ENCODE measurements at places on chromosomes 7 and 10.

DNA sequence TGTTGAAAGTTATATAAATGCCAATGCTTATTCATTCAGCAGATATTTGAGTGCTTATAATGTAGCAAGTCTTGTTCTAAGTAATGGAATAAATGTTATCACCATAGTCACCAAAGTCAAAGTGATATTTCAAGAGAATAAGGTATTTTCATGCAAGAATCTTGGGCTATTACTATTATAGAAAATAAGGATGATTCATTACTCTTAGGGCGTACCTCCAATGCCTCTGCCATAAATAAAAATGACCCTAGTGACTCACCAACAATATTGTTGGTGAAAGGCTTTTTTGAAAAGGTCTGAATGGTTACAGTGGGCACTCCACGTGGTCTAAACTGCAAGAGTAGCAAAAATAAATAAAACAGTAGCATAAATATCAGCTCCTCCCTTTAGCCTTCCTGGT, 68.4 kb downstream of the RALA start:
- DNase-seq = no peak

DNA sequence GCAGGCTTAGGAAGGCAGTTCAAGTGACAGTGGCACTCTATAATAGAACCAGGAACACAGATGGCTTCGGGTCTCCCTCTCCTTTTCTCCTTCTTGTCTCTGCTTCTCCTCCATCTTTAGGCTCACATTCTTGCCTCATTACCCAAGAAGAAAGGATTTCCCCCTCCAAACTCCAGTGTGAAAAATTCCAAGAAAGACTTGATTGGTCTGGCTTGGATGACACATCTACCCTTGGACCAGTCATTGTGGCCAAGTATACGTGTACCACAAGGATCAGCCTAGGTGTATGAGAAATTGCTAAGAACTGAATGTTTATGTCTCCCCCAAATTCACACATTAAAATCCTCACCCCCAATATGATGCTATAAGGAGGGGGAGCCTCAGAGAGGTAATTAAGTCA, 53.9 kb downstream of the PRTFDC1 start:
- DNase-seq = no peak

DNA sequence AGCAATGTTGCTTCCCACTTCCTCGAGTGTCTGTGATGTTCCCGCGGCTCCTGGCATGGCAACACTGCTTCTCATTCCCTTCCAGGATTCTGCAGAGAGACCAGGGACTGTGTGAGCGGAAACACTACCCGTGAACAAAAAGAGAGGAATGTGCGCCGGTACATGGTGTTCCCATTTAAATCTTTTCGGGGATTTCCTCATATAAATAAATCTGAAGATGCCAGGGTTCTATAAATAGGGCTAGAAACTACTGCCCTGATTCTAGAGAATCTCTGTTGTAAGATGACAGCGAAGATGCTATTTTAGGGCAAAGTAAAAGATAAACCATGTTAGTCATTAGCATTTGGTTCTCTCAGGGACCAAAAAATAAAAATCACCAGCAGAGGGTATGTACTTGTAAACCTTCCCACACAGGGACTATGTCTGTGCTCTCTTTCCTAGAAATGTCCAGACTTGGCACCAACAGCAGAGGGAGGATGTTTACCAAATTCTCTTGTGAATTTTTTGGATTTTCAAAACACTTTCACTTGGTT, 92.2 kb upstream of the DDC start:
- no peak for DNase-seq

- DNase-seq = no peak
Observed at GRCh38 chr7:24755541-24756407, 1.5 kb downstream of the GSDME start.

DNA sequence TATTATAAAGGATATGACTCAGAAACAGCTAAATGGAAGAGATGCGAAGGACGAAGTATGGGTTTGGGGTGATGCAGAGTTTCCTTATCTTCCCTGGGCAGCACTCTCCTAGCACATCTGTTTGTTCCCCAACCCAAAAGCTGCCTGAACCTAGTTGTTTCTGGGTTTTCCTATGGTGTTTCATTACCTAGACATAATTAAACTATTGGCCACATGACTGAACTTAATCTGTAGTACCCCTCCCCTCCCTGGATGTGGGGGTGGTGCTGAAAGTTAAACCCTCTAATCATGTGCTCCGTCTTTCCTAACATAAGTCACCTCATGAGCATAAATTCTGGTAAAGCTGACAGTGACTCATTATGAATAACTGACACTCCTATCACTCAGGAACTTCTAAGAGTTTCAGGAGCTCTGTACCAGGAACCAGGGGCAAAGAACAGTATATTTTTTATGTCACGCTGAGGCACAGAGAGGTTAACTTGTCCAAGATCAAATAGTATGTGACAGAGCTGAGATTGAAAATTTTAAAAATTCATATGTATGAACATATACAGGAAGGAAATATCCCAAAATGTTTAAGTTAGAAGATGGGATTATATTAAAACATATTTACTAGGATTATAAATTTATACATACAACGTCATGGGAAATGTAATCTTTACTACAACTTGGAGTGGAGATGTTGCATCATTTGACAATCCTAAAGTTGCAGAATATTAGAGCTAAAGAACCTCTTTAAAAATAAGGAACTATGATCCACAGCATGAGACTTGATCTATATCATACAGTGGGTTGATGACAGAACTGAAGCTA, 4.8 kb downstream of the STRIP2 start:
- no peak for DNase-seq

- DNase-seq = no peak
Observed at GRCh38 chr7:29199776-29200175, 5.2 kb downstream of the CHN2 start.

GRCh38 chr10:87093632-87094372, 841 bp downstream of the GLUD1 start:
- DNase-seq = no peak

- no peak for DNase-seq
Observed at GRCh38 chr10:110706690-110707098, 62.6 kb downstream of the RBM20 start.

- DNase-seq = no peak
Observed at GRCh38 chr10:79930751-79931150, 18.2 kb downstream of the SFTPD start.

DNA sequence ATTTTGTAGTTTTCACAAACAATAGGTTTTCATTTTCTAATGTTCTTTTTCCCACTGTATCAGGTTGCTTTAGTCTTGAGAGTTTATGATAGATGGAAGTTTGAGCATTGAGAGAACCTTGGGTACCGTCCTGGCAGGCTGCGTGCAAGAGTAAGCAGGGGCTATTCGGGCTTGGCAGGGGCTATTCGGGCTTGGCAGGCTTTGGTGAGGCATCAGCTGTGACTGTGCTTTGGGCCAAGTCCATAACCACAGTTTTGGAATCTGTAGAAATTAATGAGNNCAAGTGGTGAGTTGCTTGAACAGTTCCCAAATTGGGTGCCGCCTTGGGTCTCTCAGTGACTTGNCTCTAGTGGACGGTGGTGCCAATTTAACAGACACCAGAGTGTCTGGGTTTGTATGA, 424.6 kb downstream of the PAXIP1 start:
- no peak for DNase-seq

DNA sequence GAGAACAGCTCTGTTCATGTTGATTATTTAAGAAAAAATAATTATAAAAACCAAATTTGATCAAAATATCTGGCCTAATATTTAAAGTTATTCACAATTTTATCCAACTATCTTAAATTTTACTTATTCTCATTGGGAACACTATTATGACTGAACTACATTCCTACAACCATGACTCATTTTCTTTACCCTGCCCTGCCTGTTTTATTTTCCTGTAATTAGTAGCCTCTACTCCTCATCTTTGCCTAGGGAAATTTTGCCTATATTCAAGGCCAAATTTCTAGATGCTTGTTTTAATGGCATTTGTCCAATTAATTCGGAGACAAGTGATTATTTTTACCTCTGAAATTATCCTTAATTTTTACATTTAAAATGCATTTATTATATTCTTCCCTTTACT, 289.7 kb upstream of the TMEM229A start:
- no peak for DNase-seq

DNA sequence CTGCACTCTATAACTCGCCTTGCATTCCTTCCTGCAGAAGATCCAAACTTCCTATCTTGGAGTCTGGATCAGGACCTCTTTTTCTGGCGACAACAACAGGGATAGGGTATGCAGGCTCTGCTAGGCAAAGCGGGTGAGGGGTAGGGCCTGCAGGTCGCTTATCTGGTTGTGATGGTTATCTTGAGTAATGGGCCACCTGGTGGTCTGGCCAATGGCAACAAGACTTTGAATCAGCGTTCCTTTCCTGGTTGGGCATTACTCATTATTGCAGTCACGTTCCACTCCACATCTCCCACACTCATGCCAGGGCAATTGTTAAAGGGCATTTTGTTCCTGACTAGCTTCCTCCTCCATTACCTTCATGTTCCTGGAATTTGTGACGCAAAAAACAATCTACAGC, 48.4 kb upstream of the PLXDC2 start:
- no peak for DNase-seq

- DNase-seq = peak; percentile 24
Observed at GRCh38 chr10:103241262-103242011, 4.2 kb upstream of the RPEL1 start.

DNA sequence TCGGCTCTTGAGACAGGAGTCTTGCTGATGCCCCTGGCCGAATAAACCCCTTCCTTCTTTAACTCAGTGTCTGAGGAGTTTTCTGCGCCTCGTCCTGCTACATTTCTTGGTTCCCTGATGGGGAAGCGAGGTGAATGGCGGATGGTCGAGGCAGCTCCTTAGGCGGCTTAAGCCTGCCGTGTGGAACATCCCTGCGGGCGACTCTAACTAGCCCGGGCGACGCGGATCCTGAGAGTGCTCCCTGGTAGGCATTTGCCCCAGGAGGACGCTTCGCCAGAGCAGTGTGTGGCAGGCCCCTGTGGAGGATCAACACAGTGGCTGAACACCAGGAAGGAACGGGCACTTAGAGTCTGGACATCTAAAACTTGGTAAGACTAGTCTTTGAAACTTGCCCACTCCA, 12.0 kb upstream of the EPHB4 start:
- DNase-seq = no peak

Measured in NCI-H2029 (cell line).